Esophagus squamous epithelium (tissue), 5 donors: ENCODE measurements at places on chromosomes 5 and 9. TPM values are rescaled to one million over a fixed set of nuclear protein-coding genes. Genes with fewer than 3 reads are reported as not detected.

Gene CDH9
- total RNA-seq = not detected

Gene MLANA
- not detected for total RNA-seq

Gene C9
- not detected for total RNA-seq

Gene ANAPC2
- total RNA-seq = 14.0 TPM

Gene IFNA13
- total RNA-seq = not detected

Gene CKMT2
- 2.1 TPM for total RNA-seq

Gene ADAMTS12
- not detected for total RNA-seq

Gene BRINP1
- 4.3 TPM for total RNA-seq
